ENCODE measurements at places on chromosomes 3 and 15. TPM values are rescaled to one million over a fixed set of nuclear protein-coding genes. Genes with fewer than 3 reads are reported as not detected.
A peak's percentile ranks its signal among the peaks of the same experiment; 100 is the strongest.

DNA sequence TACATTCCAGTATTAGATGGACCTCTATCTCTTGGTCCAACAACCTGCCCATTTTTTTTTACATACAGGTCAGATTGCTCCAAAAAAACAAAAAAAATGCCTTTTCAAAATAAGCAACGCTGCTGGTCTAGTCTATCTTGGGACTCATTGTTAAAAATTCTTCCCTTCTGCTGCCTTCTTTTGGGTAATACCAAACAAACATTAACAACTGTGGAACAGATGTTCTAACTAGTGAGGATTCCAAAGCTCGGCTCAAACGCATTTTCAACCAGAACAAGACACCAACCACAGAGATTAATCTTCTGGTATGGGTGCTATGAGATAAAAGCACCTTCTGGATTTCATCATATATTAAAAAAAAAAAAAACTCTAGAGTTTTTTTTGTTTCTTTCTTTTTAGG, 24.7 kb downstream of the ARHGAP31 start:
- H3K4me3 ChIP-seq: no peak overlapping the region
- no peak for DNase-seq
- no peaks in the 10 kb centered on the region for H3K36me3 ChIP-seq
- peaks cover 13% of the 10 kb centered on the region for H3K4me1 ChIP-seq

DNA sequence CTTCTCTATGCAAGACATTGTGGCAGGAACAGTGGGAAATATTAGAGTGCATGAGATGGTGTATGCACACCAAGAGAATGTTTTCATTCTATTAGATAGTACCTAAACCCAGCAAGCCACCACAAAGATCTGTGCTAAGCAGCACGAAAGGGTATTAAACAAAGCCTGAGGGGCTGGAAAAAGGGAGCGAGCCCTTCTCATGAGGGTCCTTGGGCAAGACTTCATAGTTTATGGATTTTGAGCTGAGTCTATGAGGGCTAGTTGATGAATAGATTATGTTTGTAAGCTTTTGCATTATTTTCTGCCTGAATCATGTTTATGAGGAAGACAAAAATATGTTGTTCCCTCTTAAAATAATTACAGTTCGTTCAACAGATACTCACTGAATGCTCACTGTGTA, 9.4 kb upstream of the ACTC1 start:
- H3K4me3 ChIP-seq: no peak overlapping the region
- DNase-seq: no peak
- H3K27me3 ChIP-seq: peaks cover 21% of the 10 kb centered on the region

The PCSK6 gene
- total RNA-seq: 0.58 TPM

The DUOXA2 gene
- total RNA-seq: not detected

The KCNMB2 gene
- total RNA-seq: not detected

The C3orf70 gene
- total RNA-seq: not detected

DNA sequence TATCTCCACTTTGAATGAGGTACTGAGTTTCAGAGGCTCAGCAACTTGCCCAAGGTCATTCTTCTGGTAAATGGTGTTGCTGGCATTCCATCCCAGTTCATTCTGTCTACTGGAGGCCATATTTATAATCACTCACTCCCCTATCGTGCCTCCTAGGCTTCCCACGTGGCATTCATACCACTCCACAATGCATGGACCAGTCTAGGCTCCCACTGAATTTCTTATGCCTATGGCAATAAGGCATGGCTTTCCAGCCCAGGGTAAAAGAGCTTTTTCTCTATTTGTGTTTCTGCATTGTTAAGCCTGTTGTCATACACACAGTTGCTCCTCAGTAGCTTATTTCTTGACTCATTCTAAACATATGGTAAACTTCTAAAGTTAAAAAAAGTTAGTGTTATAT, 19.9 kb downstream of the BBX start:
- no peak for DNase-seq
- H3K27ac ChIP-seq: no peak overlapping the region
- H3K27me3 ChIP-seq: no peaks in the 10 kb centered on the region
- H3K36me3 ChIP-seq: peaks cover 4% of the 10 kb centered on the region

DNA sequence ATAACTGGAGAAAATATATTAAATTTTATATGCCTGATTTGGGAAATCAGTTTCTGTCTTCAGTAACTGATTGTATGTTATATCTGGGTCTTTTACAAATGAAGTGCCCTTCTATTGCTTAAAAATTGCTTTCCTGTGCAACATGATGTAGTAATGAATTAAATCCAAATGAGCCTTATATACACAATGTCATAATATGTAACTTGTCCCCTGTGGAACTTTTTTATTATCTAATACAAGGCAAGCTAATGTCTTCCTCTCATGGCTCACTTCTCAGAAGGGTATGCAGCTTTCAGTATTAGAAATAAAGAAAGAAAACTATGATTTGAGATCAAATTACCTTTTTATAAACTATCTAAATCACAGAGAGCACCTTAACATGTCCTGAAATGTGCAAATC, 248.9 kb downstream of the NAALADL2 start:
- H3K4me1 ChIP-seq: no peaks in the 10 kb centered on the region
- H3K27me3 ChIP-seq: no peaks in the 10 kb centered on the region
- DNase-seq: no peak
- H3K27ac ChIP-seq: no peak overlapping the region
- H3K4me3 ChIP-seq: no peak overlapping the region

The MED12L gene
- 1.6 TPM for total RNA-seq

The SLC6A11 gene
- not detected for total RNA-seq

- peaks cover 27% of the 10 kb centered on the region for H3K4me1 ChIP-seq
- H3K27me3 ChIP-seq: no peaks in the 10 kb centered on the region
- peak within 1 kb of the TSS; percentile 54 for H3K27ac ChIP-seq
- H3K36me3 ChIP-seq: peaks cover 10% of the 10 kb centered on the region
Measured at GRCh38 chr3:169769287-169770181, at the start of gene ACTRT3. TSS of gene ACTRT3 (minus strand) at chr3:169769561. CDS start at chr3:169769520, 41 bp downstream.

The GPR27 gene
- total RNA-seq: 3.1 TPM

DNA sequence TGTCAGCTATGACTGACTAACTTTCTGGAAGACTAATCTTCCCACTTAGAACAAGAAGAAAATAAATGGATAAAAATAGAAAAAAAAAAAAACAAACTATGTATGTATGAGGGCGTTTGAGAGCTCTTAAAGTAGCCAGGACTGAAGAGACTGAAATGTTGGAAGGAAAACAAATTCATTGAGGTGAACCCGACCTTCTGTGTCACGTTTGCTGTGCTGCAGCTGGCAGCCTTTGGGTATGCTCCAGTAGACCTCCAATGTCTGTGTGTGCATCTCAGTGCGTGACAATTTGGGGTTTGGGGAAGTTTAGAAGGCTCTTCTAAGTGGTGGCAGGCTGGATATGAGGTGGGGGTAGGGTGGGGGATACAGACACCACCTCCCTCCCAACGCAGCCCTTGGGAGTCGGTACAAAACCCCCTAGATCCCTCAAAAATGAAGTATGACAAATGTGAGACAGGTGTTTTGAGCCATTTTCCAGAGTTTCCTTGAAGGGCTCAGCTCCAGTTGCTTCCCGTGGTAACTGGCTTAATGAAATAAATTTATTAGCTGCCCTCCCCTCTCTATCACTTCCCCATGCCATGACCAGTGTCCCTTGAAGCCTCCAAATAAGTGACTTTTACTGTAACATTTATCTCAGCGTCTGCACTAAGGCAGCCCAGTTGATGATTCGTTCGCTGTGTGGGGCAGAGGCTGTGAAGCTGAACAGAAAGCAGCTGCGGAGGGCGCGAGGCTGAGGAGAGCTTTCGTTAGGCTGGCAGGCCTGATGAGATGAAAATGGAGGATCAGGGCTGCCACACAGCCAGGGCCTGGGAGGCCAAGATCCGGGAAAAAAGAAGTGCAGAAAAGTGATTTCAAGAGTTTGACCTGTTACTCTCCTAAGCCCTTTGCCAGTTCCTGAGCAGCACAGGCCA, 34.9 kb upstream of the GABRB3 start:
- no peak overlapping the region for H3K27ac ChIP-seq
- DNase-seq: no peak
- no peaks in the 10 kb centered on the region for H3K27me3 ChIP-seq
- no peaks in the 10 kb centered on the region for H3K36me3 ChIP-seq

- H3K27me3 ChIP-seq: no peaks in the 10 kb centered on the region
- H3K36me3 ChIP-seq: no peaks in the 10 kb centered on the region
- peak; percentile 3 for DNase-seq
- H3K4me1 ChIP-seq: no peaks in the 10 kb centered on the region
Measured at GRCh38 chr3:134624537-134625287, 26.1 kb downstream of the KY start.

GRCh38 chr15:48693484-48693883, 48.0 kb upstream of the FBN1 start:
- peaks cover 2% of the 10 kb centered on the region for H3K27me3 ChIP-seq
- H3K4me1 ChIP-seq: peaks cover 1% of the 10 kb centered on the region
- H3K27ac ChIP-seq: no peak overlapping the region
- no peak for DNase-seq

The ADAMTS9 gene
- not detected for total RNA-seq

DNA sequence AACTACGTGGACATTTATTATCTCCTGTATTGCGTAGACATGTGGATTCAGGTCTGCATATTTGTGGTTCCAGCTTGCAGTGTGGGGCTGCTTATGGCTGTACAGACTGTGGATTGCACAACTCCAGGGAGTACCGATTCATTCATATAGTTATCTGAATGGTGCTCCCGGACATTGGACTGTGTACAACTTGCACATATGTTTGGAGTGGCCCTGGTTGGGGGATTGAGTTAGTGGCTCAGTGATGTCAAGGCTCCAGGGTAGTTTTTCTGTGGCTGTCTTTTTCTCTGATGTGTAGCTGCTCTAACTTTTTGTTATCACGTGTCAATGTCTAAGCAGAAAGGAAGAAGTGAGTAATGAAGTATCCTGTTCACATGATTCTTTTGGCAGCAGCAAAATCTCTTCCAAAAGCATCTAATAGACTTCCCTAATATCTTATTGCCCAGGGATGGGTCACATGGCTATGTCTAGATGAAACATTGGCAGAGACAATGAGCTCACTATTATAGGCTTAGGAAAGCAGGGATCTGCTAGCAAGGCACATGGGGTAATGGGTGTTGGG, 15.8 kb downstream of the ST3GAL6 start:
- H3K36me3 ChIP-seq: no peaks in the 10 kb centered on the region
- no peak overlapping the region for H3K27ac ChIP-seq
- DNase-seq: no peak
- no peaks in the 10 kb centered on the region for H3K4me1 ChIP-seq

The TMEM158 gene
- not detected for total RNA-seq

The CHRNA5 gene
- 2.1 TPM for total RNA-seq

The SHF gene
- total RNA-seq: 2.0 TPM

DNA sequence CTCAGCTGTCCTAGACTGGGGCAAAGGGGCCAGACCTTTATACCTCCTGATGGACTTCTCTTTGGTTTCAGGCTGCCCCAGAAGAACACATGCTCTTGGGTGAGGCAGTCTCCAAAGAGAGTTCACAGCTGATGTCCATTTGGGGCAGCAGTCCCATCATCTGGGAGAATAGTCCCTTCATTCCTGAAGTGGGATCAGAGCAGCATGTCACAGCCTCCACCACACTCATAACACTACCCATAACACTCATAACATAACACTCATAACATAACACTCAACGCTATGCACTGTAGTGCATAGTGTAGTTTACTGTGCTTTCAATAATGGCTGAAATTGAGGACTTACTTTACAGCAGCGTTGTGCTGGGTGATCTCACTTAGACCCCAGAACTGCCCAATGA, 36.7 kb upstream of the PLCL2 start:
- H3K4me3 ChIP-seq: no peak overlapping the region
- no peak overlapping the region for H3K27ac ChIP-seq
- H3K27me3 ChIP-seq: no peaks in the 10 kb centered on the region
- DNase-seq: no peak
- peaks cover 8% of the 10 kb centered on the region for H3K36me3 ChIP-seq
- H3K4me1 ChIP-seq: peaks cover 47% of the 10 kb centered on the region

GRCh38 chr15:52642386-52643361, 36.5 kb downstream of the ATOSA start:
- H3K4me3 ChIP-seq: no peak overlapping the region
- no peak for DNase-seq
- peaks cover 13% of the 10 kb centered on the region for H3K4me1 ChIP-seq
- H3K27me3 ChIP-seq: no peaks in the 10 kb centered on the region

- H3K36me3 ChIP-seq: peaks cover 15% of the 10 kb centered on the region
- H3K4me3 ChIP-seq: no peak overlapping the region
- no peak for DNase-seq
- no peak overlapping the region for H3K27ac ChIP-seq
- no peaks in the 10 kb centered on the region for H3K27me3 ChIP-seq
Measured at GRCh38 chr3:52859686-52860423, 25.0 kb upstream of the MUSTN1 start.

The TGM5 gene
- 0.20 TPM for total RNA-seq

The MEX3B gene
- 0.93 TPM for total RNA-seq

The ADGRG7 gene
- not detected for total RNA-seq

The PARP3 gene
- 13.9 TPM for total RNA-seq

DNA sequence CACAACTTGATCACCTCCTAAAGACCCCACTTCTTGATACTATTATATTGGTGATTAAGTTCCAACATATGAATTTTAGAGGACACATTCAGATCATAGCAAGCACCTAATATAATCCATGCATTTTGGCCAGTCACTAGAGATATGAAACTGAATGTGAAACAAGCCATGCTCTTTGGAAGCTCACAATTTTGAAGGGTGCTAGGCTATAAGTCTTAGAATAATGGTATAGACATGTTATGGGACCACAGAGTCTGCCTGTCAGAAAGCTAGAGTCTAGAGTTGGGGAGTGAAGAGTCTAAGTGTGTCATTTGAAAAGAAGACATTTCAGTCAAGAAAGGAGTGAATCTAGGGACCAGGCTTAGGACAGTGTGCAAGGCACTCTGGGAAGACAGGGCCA, 186.4 kb upstream of the SLC24A5 start:
- H3K27ac ChIP-seq: no peak overlapping the region
- H3K27me3 ChIP-seq: peaks cover 4% of the 10 kb centered on the region
- H3K36me3 ChIP-seq: no peaks in the 10 kb centered on the region
- no peak for DNase-seq
- no peaks in the 10 kb centered on the region for H3K4me1 ChIP-seq

DNA sequence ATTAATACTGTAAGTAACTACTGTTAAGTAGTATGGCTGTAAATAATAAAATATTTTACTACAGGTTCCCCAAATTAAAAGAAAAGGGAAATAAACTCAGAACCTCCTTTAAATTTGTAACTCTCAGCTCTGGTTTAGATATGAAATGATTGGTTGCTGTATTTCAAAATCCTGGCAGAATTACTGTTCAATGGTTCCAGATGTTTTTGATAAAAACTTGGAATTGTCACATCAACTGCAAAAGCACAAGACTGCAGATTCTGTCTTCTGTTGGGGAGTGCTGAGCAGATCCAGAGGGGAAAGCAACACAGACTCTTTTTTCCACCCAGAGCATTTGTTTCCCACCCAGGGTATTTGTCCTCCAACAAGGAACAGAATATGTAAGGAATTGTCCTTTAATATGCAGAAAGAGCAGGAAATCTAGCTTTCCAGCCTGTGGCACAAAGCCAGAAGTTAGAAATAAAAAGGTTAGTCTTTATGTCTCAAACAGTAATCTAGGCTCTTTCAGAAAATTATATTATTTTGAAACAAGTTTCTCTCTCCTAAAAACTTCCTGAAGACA, 178.1 kb downstream of the KLHL25 start:
- H3K27me3 ChIP-seq: no peaks in the 10 kb centered on the region
- H3K4me3 ChIP-seq: no peak overlapping the region
- no peak for DNase-seq
- no peak overlapping the region for H3K27ac ChIP-seq
- peaks cover under 1% of the 10 kb centered on the region for H3K36me3 ChIP-seq
- peaks cover 8% of the 10 kb centered on the region for H3K4me1 ChIP-seq

GRCh38 chr15:62128916-62129315, 36.2 kb downstream of the C2CD4B start:
- H3K4me3 ChIP-seq: no peak overlapping the region
- no peaks in the 10 kb centered on the region for H3K36me3 ChIP-seq
- H3K4me1 ChIP-seq: peaks cover 33% of the 10 kb centered on the region

The CCDC80 gene
- 0.25 TPM for total RNA-seq

The KBTBD13 gene
- total RNA-seq: not detected

The ABI3BP gene
- not detected for total RNA-seq
